Stimulated activated naive CD8-positive, alpha-beta T cell treated with anti-CD3 and anti-CD28 coated beads, Interleukin-15, Interleukin-2, amounts not matched to agents 100 U/mL and 50 U/mL, for 24 hours (primary cell): ENCODE measurements at places on chromosomes 3 and 15.

DNA sequence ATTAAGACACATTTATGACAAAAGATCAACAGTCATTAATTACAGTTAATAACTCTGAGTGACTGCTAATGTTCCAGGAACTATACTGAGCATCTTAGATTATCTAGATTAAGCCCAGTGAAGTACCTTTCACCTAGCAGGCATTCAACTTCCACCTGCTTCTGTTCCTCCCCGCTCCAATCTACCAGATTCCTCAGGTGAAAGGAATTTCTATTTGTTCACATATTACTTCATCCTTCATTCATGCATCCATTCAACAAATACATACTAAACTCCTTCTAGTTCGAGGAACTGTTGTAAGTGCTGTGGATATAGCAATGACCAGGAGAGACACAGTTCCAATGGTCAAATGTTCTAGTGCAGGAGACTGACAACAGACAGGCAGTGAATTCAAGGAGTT lies 139.3 kb downstream of the FILIP1L start:
- no peak for DNase-seq

GRCh38 chr15:39414201-39414600 lies 166.7 kb upstream of the THBS1 start:
- DNase-seq, result no peak

DNA sequence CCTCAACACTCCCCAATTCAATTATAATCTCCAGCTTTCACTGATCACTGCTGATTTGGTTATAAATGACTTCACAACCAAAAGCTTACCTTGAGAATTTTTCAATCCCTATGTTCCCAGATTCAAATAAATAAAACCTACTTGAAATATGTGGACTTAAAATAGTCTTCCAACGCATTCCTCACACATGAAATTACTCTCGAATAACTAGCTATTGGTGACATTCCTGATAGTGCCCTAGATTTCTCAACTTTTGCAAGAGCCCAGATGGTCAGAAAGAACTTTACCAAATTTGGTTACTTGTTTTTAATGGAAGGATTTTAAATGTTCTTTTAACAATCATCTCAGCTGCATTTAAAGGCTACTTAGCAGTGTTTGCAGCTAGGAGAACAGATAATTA lies 605.5 kb downstream of the FHIT start:
- DNase-seq, result no peak

GRCh38 chr3:24843955-24844354 lies 349.3 kb upstream of the THRB start:
- no peak for DNase-seq

DNA sequence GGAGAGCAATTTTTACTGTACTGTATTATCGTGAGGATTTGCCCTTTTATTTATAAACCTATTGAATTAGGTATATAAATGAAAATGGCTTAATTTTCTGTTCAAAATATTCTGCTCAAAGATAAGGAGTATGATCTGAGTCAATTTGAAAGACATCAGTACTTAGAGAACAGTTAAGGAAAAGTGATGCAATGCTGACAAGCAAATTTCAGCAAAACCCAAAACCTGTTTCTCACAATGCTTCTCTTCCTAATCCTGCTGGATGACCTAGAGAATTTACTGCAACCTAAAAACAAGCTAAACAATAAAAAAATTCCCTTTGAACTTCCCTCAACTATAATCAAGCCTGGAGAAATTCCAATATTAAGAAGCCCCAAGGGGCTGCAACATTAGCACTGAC lies 82.7 kb downstream of the RFX7 start:
- no peak for DNase-seq
